ENCODE measurements at places on chromosomes 1 and 21.
A peak's percentile ranks its signal among the peaks of the same experiment; 100 is the strongest.

- peak; percentile 7 for DNase-seq
These were observed 1377.7 kb upstream of the ADGRL4 start for GRCh38 chr1:80384083-80384830.

- DNase-seq = no peak
These were observed 2.9 kb downstream of the TTC22 start for GRCh38 chr1:54798206-54798605.

- DNase-seq = peak; percentile 39
These were observed 4.8 kb upstream of the LRRC8B start for GRCh38 chr1:89519779-89520358.

- no peak for DNase-seq
These were observed 71.6 kb downstream of the COL24A1 start for GRCh38 chr1:86084998-86085397.

GRCh38 chr1:40625476-40626382 lies 39.8 kb downstream of the RIMS3 start:
- peak; percentile 65 for DNase-seq

DNA sequence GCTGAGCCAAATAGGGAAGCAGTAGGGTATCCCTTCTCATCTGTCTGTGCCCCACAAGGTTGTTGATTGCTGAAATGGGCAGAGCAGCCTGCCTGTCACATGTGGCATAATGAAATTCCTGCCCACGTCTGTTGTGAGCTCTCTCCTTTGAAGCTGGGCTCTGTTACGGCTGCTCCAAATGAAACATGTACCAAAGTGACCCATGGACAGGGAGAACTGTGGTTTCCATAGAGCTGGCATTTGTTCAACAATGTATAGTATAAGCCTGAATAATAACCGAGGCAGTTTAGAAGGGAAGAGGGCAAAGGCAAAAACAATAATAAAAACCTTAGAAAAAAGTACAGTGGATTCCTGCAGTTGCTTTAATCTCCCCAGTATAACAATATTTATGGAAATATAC lies 149.7 kb downstream of the LYPLAL1 start:
- DNase-seq = no peak

- no peak for DNase-seq
These were observed 97.8 kb upstream of the PDE4B start for GRCh38 chr1:65694933-65695332.

GRCh38 chr1:95111014-95111413 lies 6.1 kb upstream of the TLCD4 start:
- DNase-seq = no peak

- DNase-seq = peak; percentile 73
These were observed 2.8 kb upstream of the HPCAL4 start for GRCh38 chr1:39694026-39694425.

GRCh38 chr1:2194319-2194897 lies at the start of gene FAAP20:
TSS of gene FAAP20 (minus strand) at chr1:2194772. CDS start at chr1:2194749, 23 bp downstream.
- peak; percentile 80 for DNase-seq

DNA sequence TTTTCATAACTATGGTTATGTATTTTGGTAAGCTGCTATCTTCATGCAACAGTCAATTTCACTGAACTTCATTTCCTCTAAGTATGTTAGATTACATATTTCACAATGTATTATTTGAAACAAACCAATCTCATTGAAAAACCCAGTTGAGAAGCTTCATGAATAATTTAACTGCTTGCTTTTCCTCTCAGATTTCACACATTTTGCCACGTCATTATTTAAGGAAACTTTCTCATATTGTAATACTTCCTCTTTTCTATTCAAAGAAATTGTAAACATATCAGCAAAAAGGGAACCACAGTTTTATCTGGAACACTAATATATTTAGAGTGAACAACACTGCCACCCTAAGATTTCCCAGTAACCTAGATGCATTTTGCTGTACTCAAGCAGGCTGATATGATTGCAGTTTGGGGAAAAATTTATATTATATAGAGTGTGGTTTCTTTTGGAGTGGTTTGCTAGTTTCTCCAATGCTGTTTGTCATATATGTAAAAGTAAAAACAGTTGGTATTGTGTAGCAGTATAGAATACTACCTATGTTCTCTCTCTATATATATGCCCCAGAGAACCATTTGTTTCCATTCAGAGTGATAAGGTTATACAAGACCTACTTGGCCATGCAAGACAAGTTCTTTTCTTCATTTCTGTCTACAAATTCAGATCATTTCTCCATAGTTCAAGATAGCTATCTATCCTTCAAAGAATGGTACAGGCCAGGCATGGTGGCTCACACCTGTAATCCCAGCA lies 28.4 kb upstream of the AHCTF1 start:
- DNase-seq = no peak

DNA sequence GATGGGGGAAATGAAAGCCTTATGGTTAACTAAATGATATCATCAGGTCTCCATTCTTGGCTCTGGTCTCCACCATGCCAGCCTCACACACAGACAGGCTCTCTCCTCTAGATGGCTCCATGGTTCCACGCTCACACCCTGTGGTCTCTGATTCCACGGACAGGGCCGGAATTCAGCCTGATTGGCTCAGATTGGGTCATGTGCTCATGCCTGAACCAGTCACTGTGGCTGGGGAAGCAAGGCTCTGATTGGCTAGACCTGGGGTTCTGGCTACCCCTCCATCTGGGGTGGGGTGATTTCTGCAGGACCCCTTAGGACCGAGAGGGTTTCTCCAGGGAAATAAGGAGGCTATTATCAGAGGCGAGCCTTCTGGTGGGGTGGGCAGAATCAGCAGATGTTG lies 277.0 kb downstream of the PTPRU start:
- peak; percentile 79 for DNase-seq

GRCh38 chr1:59732214-59732955 lies 82.4 kb upstream of the HOOK1 start:
- DNase-seq = no peak

- peak; percentile 48 for DNase-seq
These were observed 24.8 kb downstream of the CCSAP start for GRCh38 chr1:229318056-229318455.

- DNase-seq = no peak
These were observed 7.3 kb downstream of the NPR1 start for GRCh38 chr1:153685544-153686340.
